Activated T-cell treated with anti-CD3 and anti-CD28 coated beads, Interleukin-2, amount 50 U/mL, for 72 hours (primary cell): ENCODE measurements at places on chromosomes 2 and 18. TPM values are rescaled to one million over a fixed set of nuclear protein-coding genes. Genes with fewer than 3 reads are reported as not detected.

The SLC9A4 gene
- total RNA-seq = 0.14 TPM

The PLGLB2 gene
- total RNA-seq = 1.9 TPM

The FAM237A gene
- not detected for total RNA-seq

The HOXD13 gene
- total RNA-seq = not detected

GRCh38 chr2:3125001-3125760 lies 252.4 kb downstream of the EIPR1 start:
- no peak overlapping the region for H3K27ac ChIP-seq
- H3K36me3 ChIP-seq = no peaks in the 10 kb centered on the region
- no peaks in the 10 kb centered on the region for H3K27me3 ChIP-seq
- no peaks in the 10 kb centered on the region for H3K4me1 ChIP-seq

GRCh38 chr18:9475643-9476591 lies 604 bp downstream of the RALBP1 start:
- H3K4me3 ChIP-seq = peak overlapping the region; percentile 98
- peaks cover 40% of the 10 kb centered on the region for H3K4me1 ChIP-seq
- H3K27ac ChIP-seq = peak overlapping the region; percentile 90
- H3K27me3 ChIP-seq = peaks cover 22% of the 10 kb centered on the region
- peak; percentile 68 for DNase-seq

- H3K27ac ChIP-seq = no peak overlapping the region
- no peak for DNase-seq
- no peaks in the 10 kb centered on the region for H3K4me1 ChIP-seq
Observed at GRCh38 chr2:240989451-240990265, 8.8 kb upstream of the SNED1 start.
